CD8-positive, alpha-beta memory T cell (primary cell): ENCODE measurements at places on chromosomes 3 and 15.

GRCh38 chr3:42988566-42988965 is 9.5 kb downstream of the GASK1A start:
- no peak for DNase-seq

GRCh38 chr3:120119846-120120510 is 25.7 kb upstream of the GSK3B start:
- DNase-seq: no peak

DNA sequence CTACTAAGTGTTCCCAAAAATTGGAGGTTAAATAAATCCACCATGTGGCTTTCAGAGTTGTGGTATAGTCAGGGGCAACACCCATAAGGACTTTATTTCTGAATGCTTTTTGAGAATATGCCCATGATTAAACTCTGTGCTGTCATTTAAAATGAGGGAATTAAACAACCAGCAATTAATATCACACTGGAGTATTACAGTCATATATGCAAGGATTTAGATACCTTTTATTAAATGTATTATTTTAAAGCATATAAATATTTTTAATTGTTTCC is 227.6 kb downstream of the ZPLD1 start:
- DNase-seq: no peak

- DNase-seq: no peak
Measured at GRCh38 chr15:72939514-72940228, 112.6 kb upstream of the NEO1 start.

DNA sequence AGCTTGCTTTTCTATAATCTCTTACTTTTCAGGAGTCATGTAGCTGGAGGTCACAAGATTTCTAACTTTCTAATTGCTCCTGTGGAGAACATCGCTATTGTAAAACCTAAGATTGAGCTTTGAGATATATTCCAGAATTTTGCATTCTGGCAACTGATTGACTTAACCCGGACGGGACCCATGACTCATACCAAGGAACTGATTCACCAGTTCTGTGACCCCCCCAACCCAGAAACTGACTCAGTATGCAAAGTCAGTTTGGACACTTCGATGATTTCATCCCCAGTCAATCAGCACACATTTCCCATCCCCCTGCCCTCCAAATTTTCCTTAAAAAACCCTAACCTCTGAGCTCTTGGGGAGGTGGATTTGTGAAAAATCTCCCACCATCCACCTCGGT is 396.5 kb upstream of the GBE1 start:
- no peak for DNase-seq

GRCh38 chr3:179853176-179853575 is 183.6 kb downstream of the PEX5L start:
- no peak for DNase-seq

DNA sequence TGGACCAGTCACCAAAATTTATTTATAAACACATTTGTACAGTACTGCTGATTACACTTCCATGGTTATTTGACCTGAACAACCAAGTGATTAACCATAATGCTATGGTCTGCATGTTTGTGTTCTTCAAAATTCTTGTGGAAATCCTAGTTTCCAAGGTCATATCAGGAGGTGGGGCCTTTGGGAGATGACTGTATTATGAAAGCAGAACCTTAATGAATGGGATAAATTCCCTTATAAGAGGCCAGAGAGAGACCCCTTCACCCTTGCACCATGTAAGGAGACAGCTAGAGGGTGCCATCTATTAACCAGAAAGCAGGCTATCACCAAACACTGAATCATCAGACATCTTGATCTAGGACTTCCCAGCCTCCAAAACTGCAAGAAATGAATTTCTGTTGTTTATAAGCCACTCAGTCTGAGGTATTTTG is 1.9 kb downstream of the SCAPER start:
- no peak for DNase-seq

GRCh38 chr15:44710236-44711095 is 657 bp downstream of the PATL2 start:
- peak; percentile 50 for DNase-seq

DNA sequence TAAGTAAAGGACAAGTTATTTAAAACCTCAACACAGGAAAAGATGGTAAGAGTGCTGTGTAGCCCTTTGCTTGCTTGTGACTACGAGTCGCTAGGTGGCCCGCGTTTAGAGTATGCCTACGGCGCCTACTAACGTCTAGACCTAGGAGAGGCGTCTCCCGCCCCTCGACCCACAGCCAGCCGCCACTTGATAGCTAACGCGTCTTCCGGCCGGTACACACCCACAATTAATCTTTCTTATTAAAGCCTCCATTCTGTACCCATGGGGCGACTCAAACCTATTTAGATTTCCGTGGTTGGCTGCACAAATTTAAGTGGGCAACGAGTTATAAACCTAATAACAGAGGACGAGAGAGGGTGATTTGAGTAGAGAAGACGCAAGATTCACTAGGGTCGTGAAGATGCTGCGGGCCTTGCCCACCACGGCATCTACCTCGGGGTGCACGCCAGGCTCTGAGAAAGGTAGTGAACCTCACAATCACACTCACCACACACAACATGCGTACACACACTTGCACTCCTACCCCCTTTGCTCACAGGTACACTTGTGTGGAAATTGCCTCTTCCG is 12.0 kb downstream of the SOX2 start:
- DNase-seq: no peak
